ENCODE measurements at places on chromosomes 16 and 17. TPM values are rescaled to one million over a fixed set of nuclear protein-coding genes. Genes with fewer than 3 reads are reported as not detected.

FGF11 gene
- 0.85 TPM for total RNA-seq

DNA sequence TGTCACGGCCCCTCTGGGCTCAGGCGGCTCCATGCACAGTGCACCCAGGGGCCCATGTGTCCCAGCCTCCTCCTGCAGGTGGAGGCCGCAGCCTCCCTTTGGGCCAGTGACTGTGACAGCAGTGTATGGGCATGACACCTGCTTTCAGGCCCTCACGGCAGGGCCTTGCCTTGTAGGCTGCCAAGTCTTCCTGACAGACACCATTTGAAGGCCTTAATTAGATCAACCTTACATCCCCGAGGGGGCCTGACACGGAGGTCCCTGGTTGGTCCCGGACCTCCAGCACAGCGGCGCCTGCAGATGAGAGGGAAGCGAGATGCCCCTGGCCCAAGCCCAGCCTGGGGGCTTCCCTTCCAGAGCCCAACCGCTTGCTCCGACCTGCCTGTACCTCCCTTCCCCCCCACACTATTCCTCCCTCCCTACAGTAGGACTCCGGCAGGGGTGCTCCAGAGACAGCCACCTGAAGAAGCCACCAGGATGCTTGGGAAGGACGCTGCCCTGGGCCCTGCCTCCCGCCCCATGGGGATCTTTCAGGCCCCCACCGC, 31.9 kb downstream of the BAIAP2 start:
- DNase-seq: no peak

GRCh38 chr16:29852654-29853053, 10.4 kb downstream of the CDIPT start:
- no peak for DNase-seq

- no peak for DNase-seq
These were observed 64.4 kb upstream of the LRRC37A3 start for GRCh38 chr17:64983708-64984107.

MYH10 gene
- 6.7 TPM for total RNA-seq

GRCh38 chr17:55368706-55369105, 52.9 kb downstream of the MMD start:
- DNase-seq: no peak

- DNase-seq: no peak
These were observed 38.5 kb upstream of the CORO6 start for GRCh38 chr17:29661213-29661612.
